ENCODE measurements at places on chromosomes 12 and 14. TPM values are rescaled to one million over a fixed set of nuclear protein-coding genes. Genes with fewer than 3 reads are reported as not detected.

Gene ACTR10
- 76.8 TPM for total RNA-seq

Gene RASSF9
- 2.1 TPM for total RNA-seq

Gene A2M
- total RNA-seq = 634 TPM

Gene NANOG
- not detected for total RNA-seq

Gene GPR137C
- total RNA-seq = 0.52 TPM

Gene C12orf50
- not detected for total RNA-seq

Gene MYF6
- total RNA-seq = not detected

Gene SFSWAP
- total RNA-seq = 24.9 TPM

Gene ANKRD33
- not detected for total RNA-seq

Gene RNASE3
- total RNA-seq = not detected

Gene CYP27B1
- 1.5 TPM for total RNA-seq

Gene HOXC12
- not detected for total RNA-seq

Gene PYGL
- total RNA-seq = 30.2 TPM

Gene MANSC4
- not detected for total RNA-seq

Gene KRT77
- total RNA-seq = not detected

Gene SCYL2
- total RNA-seq = 25.4 TPM

Gene CELA1
- total RNA-seq = not detected

Gene MYL2
- total RNA-seq = 31.0 TPM

Gene METTL17
- total RNA-seq = 33.8 TPM

Gene TAS2R9
- total RNA-seq = not detected

- DNase-seq = peak; percentile 41
These were observed 9.6 kb upstream of the GPR84 start for GRCh38 chr12:54373649-54374561.

DNA sequence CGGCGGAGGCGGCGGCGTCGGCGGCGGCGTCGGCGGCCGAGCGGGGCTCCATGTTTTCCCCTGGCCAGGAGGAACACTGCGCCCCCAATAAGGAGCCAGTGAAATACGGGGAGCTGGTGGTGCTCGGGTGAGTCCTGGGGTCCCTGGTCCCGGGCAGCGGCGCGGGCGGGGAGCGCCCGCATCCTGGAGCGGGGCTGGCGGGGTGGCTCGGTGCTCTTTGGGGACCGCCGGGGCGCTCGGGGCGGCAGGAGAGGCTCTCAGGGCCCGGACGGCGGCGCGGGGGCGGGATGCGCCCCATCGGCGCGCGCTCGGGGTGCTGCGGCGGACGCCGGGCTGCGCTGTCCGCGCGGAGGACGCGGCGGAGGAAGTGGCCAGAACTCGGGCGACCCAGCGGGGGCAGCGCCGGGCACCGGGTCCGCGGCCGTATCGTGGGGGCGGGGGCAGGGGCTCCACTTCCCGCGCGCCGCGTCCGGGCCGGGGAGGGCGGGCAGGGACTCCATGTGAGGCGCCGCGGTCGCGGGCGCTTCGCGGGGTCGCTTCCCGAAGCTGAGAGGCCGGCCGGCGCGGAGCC, 485 bp downstream of the PELI2 start:
- DNase-seq = peak; percentile 51

DNA sequence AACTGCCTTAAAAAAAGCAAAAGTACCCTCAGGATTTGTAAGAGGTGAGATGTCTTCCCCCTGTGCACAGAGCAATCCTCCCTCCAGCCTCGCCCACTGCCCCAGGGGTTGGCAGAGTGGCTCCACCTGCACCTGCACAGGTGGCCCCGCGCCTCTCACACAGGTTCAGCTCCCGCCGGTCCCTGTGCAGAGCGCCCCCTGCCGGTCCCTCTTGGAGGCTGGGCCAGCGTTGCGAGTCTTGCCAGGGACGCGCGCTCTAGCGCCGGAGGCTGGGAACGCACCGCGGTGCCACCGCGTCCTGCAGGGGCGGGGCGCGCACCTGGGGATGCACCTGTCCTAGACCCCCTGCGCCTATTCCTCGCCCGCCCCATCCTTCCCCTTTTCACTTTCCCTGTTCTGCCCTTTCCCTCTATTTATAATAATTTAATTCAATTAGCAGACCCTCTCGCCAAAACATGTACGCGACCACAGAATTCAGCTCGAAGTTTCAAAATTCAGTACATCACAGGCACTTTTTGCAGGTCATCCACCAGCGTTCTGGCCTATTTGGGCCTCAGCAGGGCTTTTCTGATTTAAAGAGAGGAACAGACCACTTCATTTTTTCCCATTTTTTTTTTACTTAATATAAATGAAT, 618.6 kb downstream of the AACS start:
- DNase-seq = no peak

DNA sequence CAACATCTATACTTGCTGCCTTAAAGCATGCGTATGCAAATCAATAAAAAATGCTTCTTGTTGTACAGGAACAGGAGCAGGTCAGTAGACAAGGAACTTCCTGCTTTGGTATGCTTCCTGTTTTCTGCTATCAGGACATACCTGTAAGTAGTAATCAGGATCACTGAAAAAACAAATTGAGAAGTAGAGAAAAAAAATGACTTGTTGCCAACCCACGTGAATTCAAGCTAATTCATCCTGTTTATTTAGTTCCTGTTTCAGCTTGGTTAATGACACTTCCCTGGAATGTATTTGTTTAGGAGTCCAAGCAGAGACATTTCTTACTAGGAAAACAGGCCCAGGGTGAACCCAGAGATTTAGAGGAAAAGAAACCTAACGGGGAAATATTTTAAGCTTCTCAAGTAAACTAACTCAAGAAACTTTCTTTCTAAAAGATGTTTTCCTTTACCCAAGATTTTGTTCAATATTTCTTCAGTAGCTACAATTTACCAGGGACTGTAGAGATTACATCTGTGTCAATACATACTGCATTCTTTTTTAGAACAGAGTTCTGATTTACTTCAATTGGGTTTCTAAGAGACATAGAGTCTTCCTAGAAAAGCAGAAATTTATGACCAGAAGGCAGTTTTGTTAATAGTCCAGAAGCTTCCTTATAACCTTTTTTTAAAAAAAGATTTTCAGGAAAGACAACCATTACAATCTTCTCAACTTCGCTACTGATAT, 124.2 kb downstream of the PAWR start:
- no peak for DNase-seq

DNA sequence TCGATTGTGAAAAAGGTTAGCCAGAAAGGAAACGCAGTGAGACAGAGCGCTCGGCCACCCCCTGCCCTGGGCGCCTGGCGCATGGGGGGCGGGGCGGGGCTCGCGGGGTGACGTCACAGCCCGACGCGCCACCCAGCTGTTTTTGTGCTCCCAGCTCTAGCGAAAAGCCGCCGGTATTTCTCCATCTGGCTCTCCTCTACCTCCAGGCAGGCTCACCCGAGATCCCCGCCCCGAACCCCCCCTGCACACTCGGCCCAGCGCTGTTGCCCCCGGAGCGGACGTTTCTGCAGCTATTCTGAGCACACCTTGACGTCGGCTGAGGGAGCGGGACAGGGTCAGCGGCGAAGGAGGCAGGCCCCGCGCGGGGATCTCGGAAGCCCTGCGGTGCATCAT, at the start of gene GABARAPL1:
GABARAPL1 (plus strand) TSS at position 139 of the 393 bp plus-strand sequence; CDS start at position 392, 253 bp downstream.
- DNase-seq = peak; percentile 90

- no peak for DNase-seq
These were observed 120.3 kb upstream of the NEDD1 start for GRCh38 chr12:96786791-96787190.

DNA sequence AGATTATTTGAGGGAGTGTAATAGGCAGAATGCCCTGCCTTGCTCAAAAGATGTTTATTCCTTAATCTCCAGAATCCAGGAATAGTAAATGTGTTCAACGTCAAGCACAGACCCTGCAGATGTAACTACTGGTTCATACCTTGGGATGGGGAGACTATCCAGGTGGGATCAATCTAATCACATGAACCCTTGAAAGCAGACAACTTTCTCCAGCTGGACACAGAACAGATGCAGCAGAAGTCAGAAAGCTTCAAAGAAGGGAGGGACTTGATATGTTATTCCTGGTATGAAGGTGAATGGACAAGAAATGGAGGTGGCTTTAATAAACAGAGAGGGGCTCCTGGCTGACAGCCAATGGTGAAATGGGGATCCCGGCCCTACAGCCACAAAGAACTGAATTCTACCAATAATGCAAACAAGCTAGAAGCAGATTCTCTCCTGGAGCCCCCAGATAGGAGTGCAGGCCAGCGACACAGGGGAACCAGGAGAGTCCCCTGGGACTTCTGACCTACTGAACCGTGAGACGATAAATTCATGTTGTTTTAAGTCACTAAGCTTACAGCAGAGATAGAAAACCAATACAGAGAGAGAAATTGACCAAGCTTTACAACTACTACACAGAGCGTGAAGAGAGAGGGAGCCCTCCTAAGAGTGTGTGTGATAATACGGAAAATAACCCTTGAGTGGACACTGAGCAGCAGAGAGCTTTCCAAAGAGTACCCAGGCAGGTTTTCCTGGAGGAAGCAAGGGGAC, 133.5 kb upstream of the TMEM132C start:
- no peak for DNase-seq

DNA sequence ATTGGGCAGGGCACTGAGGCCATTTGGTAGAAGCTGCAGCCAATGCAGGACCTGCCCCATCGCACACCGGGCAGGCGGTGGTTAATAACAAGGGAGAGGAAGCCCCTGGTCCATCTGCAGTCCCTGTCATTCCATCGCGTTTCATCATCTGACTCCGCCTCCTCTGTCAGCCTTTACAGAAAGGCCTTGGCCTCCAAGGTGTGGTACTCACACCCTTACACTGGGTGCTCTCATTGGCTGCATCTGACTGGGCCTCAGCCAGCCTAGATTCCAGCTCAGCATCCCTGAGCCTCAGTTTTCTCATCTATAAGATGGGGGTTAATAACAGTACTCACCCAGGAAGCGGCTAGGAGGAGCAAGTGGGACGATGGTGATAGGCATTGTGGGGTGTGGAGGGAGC, 14.7 kb upstream of the HHIPL1 start:
- no peak for DNase-seq

DNA sequence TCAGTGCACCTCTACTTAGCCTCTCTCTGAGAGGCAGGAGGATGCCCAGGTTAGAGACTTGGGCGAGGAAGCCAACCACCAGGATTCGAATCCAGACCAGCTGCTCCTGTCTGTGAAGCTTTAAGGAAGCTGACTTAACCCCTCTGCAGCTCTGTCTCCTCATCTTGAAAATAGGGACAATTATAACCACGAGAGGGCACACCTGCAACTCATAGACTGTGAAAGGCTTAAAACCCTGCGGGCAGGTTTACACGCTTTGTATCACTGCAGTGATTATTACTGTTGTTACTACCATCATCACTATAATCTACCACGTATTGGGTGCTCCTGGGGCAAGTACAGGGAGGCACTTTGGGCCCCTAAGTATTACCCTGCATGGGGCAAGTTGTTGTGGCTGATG, 379.8 kb downstream of the VRK1 start:
- no peak for DNase-seq

- no peak for DNase-seq
These were observed 938 bp upstream of the SLC6A13 start for GRCh38 chr12:263574-263973.

GRCh38 chr14:104634886-104635570, 30.5 kb upstream of the TMEM179 start:
- DNase-seq = no peak

DNA sequence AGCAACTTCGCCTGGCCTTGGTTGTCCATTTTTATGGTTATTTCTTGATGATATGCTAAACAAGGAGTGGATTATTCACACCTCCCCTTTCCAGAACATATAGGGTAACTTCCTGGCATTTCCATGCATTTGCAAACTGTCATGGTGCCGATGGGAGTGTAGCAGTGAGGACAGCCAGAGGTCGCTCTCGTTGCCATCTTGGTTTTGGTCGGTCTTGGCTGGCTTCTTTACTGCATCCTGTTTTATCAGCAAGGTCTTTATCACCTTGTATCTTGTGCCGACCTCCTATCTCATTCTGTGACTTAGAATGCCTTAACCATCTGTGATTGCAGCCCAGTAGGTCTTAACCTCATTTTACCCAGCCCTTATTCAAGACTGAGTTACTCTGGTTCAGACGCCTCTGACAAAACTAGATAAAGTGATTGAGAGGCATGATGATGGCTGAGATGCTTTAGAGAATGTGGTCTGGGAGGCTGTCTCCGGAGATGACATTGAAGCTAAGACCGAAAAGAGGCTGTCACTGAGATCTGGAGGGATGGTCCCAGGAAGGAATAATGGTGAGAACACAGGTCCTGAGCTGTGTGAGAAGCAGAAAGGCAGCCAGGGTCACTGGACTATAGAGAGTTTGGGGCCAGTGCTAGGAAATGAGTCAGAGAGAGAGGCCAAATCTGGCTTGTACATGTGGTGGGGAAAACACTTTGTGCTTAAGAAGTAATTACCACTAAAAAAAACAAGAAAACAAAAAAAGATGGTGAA, 2.9 kb downstream of the GLT1D1 start:
- no peak for DNase-seq

- DNase-seq = no peak
These were observed 27.4 kb downstream of the SLC41A2 start for GRCh38 chr12:104930388-104931326.

DNA sequence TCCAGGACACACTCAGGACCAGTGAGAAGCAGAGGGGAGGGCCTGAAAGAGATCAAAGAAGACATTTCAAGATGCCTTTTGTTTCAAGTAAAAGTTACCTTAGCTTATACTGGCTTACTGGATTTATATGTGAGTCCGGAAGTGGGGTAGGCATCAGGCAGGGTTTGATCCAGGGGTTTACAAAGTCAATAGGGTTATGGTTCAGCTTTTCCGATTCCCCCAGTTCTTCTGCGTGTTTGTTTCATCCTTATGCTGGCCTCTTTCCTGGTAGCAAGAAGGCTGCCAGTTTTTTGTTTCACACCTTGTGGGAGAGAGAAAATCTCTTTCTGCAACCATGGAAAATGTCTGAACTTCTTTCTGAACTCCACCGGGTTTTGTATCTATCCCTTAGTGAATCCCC, 126.3 kb downstream of the ESRRB start:
- DNase-seq = no peak

- no peak for DNase-seq
These were observed 239.7 kb downstream of the SLC41A2 start for GRCh38 chr12:104718304-104718929.

DNA sequence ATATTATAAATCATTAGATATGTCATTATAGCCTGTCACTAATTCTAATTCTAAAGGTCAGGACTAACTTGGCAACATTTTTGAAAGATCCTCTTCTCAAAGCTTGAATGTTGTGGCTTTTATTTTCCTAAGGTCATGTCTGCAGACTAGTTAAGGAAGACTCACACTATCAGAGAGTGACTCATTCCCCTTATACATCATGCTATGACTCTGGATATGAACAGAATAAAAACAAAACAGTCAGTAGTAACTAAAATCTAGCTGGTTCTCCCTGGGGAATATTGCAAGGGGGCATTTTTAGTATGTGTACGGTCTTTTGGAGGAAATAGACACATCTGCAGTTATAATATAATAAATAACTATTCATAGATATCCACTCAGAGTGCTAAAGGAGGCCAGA, 170.6 kb downstream of the SLC2A13 start:
- DNase-seq = no peak

DNA sequence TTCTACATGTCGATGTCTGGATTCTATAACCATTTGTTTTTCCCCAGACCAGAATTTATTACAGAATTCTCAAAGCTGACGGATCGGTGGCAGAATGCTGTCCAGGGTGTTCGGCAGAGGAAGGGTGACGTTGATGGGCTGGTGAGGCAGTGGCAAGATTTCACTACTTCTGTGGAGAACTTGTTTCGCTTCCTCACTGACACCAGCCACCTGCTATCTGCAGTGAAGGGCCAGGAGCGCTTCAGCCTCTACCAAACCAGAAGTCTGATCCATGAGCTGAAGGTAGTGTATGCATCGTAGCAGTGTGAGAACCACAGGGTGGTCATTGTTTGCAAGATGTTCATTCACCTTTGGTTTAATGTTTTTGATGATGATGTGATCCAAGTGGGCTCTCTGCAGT, 124.0 kb downstream of the ESR2 start:
- no peak for DNase-seq

- no peak for DNase-seq
These were observed 375.7 kb downstream of the NELL2 start for GRCh38 chr12:44500423-44500822.

Measured in left cardiac atrium (tissue), 4 donors.